GM12878 (cell line): ENCODE measurements at places on chromosomes 6 and 20.

GRCh38 chr6:107699254-107699653 lies 124.9 kb downstream of the SCML4 start:
- no peak for DNase-seq

- no peak for DNase-seq
These were observed 34.6 kb upstream of the CALHM6 start for GRCh38 chr6:116426551-116426950.

GRCh38 chr6:44779130-44779826 lies 391.8 kb downstream of the CDC5L start:
- DNase-seq, result peak; percentile 62

- DNase-seq, result no peak
These were observed 169.1 kb upstream of the SASH1 start for GRCh38 chr6:148173548-148173947.

GRCh38 chr6:150444308-150444707 lies 75.5 kb downstream of the IYD start:
- no peak for DNase-seq

DNA sequence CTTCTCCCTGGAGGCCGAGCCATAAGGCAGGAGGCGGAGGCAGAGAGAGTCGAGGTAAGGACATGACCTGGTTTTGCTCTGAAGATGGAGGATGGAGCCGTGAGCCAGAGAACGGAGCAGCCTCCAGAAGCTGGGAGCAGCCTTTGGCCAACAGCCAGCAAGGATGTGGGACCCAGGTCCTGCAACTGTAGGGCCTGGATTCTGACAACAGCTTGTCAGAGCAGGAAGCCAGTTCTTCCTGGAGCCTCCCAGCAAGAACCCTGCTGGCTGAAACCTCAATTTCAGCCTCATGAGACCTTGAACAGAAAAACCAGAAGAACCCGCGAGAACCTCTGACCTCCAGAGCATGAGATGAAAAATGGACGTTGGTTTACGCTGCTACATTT lies 13.4 kb upstream of the MRGBP start:
- no peak for DNase-seq

DNA sequence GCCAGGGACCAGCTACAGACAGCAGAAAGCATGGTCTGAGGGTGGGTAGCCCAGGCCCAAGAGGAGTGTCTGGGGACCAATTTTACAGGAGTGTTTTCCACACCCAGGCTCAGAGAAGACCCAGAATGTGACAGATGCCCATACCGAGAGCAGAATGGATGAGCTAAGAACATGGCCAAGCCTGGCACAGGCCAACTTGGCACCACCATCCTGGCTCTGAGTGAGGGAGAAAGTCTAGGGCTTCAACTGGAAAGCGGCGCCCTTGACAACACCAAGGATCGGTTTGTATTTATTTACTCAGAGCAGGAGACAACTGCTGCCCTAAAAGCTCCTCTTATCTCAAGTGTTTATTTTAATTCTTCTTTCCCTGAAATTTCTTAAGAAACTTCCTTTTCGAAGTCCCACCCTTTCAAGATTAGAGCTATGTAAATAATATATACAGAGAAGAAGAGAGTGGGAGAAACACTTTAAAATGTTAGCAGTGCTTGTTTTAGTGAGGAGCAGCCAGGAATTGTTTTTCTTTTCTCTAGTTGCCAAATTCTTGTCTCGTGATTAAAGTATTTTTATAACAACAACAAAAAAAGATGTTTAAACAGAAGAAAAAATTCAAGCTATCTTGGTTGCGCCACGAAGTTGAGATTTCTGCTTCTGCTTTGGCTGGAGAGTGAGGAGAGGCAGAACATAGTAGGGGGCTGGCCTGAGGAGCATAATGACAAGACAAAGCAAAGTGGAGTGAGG lies 16.2 kb downstream of the TNXB start:
- no peak for DNase-seq

GRCh38 chr6:142542704-142543233 lies 241.0 kb downstream of the ADGRG6 start:
- no peak for DNase-seq

GRCh38 chr6:134419716-134420115 lies 101.8 kb upstream of the SGK1 start:
- DNase-seq, result no peak

DNA sequence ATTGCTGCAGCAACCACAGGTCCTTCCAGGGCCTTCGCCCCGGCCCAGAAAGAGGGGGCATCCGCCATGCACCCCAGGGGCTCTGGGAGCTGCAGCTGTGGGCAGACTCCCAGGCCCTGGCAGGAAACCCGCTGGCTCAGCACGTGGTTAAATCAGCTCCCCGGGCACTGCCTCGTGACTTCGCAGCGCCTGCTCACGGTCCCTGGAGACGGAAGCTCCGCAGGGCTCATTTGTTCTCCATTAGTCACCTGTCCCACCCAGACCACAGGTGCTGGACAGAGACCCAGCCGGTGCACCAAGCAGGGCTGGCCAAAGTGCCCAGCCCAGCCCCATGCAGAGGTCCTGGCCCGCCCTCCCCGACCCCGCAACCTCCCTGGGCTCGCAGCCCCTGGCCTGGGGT lies 14.7 kb downstream of the KCNQ2 start:
- DNase-seq, result no peak

DNA sequence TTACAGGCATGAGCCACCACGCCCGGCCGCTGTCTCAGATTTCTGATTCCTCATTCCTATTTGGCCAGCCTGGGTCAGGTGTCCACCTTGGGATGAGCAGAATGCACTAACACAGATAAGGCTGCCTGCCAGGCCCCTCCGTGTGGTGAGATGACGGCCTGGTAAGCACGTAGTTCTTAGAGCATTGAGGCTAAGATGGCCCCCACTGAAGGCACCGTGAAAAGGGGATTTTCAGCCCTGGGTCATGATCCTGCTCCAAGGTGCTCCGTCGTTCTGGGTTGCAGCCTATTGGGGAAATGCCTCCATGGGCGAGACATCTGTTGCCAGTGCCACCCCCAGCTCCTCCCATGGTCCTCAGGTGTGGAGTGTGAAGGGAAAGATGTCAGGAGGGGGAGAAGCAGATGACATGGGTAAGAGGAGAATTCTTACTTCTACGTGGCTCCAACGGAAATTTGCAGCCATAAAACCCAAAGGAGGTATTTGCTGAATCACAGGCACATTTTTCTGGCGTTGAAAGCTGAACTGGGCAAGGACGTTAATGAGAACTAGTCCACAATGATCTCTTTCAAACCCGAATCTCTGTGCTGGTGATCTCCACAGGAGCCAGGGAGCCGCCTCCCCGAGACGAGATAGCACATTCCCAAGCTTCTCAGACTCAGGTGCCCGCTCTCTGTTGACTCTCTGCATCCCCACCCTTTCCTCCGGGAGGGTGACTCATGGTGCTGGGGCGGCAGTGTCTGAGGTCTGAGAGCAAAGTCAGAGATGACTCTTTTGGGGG lies 34.0 kb upstream of the BMP6 start:
- DNase-seq, result no peak

DNA sequence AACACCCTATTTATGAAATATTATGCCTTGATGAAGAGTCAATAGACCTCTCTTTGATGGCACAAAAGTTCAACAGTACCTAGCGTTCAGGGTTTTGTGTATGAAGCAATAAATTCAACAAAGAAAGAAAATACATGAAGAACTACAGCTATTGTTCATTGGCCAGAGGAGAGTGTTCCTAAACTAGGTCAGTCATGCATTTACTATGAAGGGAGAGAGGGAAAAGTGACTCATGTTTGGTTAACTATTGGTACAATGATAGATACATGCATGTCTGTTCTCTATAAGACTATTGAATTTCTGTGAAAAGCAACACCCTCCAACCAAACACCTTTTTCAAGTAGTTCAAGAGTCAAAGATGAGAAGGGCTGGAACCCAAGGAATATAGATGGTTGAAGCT lies 50.7 kb downstream of the CLIC5 start:
- no peak for DNase-seq

- no peak for DNase-seq
These were observed 32.4 kb downstream of the NQO2 start for GRCh38 chr6:3031857-3032640.

GRCh38 chr6:43604174-43604573 lies 24.9 kb downstream of the GTPBP2 start:
- no peak for DNase-seq

DNA sequence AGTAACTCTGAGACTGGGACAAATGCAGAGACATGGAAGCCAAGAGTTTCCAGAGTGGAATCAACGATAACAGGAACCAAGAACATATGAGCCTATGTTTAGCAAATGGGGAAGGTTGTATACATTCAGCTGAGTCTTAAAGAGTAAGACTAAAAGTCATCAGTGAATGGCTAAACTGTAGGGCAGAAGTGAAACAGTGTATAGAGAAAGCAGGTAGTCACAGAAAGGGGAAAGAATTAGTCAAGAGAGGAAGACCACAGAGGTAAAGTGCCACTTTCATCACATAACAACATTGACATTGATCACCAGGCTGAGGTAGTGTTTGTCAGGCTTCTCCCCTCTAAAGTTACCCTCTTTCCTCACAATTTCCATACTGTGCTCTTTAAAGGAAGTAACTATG lies 306.5 kb upstream of the SPTLC3 start:
- DNase-seq, result no peak

DNA sequence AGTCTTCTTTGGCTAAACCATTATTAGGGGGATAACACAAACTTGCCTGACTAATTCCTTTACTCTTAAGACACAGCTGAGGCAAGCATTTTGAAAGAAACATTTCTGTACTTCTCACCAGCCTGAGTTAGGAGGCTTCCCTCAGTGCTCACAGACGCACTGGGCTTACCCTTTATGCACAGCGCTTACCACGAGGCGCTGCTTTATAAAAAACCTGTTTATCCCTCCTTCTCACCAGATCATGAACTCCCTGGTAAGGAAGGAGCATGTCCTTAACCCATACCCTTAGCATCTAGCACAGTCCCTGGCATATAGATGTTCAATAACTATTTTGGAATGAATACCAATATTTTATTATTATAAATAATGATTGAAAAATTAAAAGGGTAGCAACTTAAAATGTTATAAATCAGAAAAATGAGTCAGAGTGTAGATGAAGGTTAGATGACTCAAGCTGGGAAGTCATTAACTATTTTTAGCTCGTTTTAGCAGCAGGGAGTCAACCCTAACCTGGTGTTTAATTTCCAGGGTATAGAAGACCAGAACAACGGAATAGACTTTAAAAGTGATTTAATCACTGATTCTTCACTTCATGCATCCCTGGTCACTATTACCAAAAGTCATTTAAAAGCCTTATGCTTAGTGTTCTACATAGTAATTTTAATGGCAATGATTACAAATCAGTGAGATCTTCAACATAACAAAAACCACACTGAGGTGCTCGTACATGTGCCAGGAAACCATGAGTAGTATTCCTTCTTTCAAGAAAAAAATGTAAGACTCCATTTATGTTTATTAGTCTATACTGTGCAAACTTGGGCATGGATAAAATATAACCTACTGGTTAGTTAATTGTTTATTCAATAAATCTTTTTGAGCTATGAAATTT lies 4.1 kb upstream of the TPD52L1 start:
- no peak for DNase-seq

DNA sequence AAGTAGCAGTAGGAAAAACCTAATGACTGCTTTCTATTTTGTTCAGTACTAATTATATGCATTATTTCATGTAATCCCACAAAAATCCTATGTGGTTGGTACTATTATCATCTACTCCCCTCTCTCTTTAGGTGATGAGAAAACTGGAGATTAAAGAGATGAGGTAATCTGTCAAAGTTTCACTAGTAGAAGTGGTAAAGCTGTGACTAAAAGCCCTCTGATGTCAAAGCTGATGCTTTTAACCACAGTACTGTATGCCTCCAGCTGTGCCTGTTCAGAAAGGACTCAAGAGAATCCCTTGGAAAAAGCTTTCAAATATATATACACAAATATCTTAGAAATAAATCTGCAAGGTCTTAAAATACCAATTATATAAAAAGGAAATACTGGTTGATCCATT lies 38.0 kb downstream of the PHIP start:
- DNase-seq, result no peak

DNA sequence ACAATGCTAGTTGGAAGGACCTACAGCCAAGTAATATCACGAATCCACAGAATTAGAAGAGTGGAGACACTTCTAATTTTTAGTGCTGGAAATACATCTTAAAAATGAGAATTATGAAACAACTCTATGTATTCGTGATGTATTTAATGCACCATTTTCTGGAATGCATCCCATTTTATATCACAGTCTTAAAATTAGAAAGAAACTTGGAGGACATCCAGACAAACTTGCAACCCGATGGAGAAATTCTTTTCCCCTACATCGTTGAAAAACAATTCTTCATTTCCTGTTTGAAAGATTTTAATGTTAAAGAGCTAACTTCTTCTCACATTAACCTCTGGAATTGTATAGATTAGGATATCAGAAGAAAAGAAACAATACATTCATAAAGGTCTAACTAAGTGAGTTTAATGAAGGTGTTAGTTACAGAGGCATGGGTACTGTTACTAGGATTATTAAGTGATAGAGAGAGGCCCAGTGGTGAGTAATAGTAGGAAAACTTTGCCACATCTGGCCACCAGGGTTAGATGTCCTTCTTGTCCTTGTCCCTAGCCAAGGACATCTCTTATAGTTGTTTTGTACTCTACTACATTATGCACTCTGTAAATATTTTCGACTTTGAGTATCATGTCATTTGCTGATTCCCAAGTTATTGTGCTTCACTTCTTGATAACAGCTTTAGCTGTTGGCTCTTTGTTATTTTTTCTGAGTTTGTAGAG lies 502.4 kb upstream of the PTCHD4 start:
- no peak for DNase-seq

GRCh38 chr6:117681162-117681741 lies 6.0 kb downstream of the NUS1 start:
- no peak for DNase-seq

- no peak for DNase-seq
These were observed 7.3 kb downstream of the AIG1 start for GRCh38 chr6:143068001-143068400.

GRCh38 chr20:58436868-58437645 lies 48.0 kb downstream of the VAPB start:
- no peak for DNase-seq

DNA sequence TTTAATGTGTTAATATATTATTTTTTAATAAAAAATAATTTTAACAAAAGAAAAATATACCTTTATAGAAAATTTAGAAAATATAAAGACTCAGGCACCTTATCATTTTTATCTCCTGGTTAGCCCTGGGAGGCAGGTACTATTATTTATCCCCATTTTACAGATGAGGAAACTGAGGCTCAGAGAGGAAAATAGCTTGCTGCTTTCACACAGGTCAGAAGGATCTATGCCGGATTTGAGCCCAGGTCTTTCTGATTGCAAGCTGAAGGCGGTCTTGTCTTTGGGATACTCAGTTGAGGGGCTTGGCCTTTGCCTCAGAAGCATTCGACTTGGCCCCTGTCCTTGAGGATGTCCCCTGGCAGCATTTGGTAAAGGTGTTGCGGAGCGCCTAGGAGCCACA lies 11.5 kb upstream of the OSER1 start:
- no peak for DNase-seq
